T-helper 1 cell treated with Interleukin-12 subunit alpha and Interleukin-12 subunit beta and Interleukin-4 antibody, amounts not matched to agents 30 ng/mL and 1 ng/mL, for 36 hours (primary cell): ENCODE measurements at places on chromosomes 2 and 18. TPM values are rescaled to one million over a fixed set of nuclear protein-coding genes. Genes with fewer than 3 reads are reported as not detected.

The STAM2 gene
- total RNA-seq: 22.4 and 24.0 TPM in 2 replicates

The ZNF396 gene
- 0.54 and 0.66 TPM in 2 replicates for total RNA-seq

The IL36RN gene
- not detected in 2 replicates for total RNA-seq

The GPR35 gene
- 13.5 and 16.6 TPM in 2 replicates for total RNA-seq

The RAB6D gene
- total RNA-seq: not detected in 2 replicates

The E2F6 gene
- 12.0 and 12.2 TPM in 2 replicates for total RNA-seq

The CDH20 gene
- total RNA-seq: not detected in 2 replicates

The B3GNT7 gene
- not detected in 2 replicates for total RNA-seq

The SNED1 gene
- 21.0 and 22.3 TPM in 2 replicates for total RNA-seq

The PLEKHH2 gene
- total RNA-seq: 0.05 and 0.10 TPM in 2 replicates

The MOGAT1 gene
- total RNA-seq: not detected in 2 replicates

The UGT1A10 gene
- not detected in 2 replicates for total RNA-seq

The DSG4 gene
- not detected in 2 replicates for total RNA-seq

The PLGLB1 gene
- 1.8 and 4.0 TPM in 2 replicates for total RNA-seq

The PER2 gene
- total RNA-seq: 10.6 and 10.7 TPM in 2 replicates

The PID1 gene
- not detected in 2 replicates for total RNA-seq

The NAT8 gene
- not detected in 2 replicates for total RNA-seq

The DCC gene
- not detected in 2 replicates for total RNA-seq

The EIF5B gene
- 53.6 and 58.2 TPM in 2 replicates for total RNA-seq

The PRSS56 gene
- not detected in 2 replicates for total RNA-seq

The GKN1 gene
- total RNA-seq: not detected in 2 replicates

The MOCOS gene
- 0.17 TPM in 2 replicates for total RNA-seq

The MC2R gene
- total RNA-seq: not detected in 2 replicates

The CFAP65 gene
- not detected in 2 replicates for total RNA-seq

The ZNF385B gene
- not detected in 2 replicates for total RNA-seq

The MC4R gene
- total RNA-seq: not detected in 2 replicates
